ENCODE measurements at places on chromosomes 5 and 9. TPM values are rescaled to one million over a fixed set of nuclear protein-coding genes. Genes with fewer than 3 reads are reported as not detected.
A peak's percentile ranks its signal among the peaks of the same experiment; 100 is the strongest.

DNA sequence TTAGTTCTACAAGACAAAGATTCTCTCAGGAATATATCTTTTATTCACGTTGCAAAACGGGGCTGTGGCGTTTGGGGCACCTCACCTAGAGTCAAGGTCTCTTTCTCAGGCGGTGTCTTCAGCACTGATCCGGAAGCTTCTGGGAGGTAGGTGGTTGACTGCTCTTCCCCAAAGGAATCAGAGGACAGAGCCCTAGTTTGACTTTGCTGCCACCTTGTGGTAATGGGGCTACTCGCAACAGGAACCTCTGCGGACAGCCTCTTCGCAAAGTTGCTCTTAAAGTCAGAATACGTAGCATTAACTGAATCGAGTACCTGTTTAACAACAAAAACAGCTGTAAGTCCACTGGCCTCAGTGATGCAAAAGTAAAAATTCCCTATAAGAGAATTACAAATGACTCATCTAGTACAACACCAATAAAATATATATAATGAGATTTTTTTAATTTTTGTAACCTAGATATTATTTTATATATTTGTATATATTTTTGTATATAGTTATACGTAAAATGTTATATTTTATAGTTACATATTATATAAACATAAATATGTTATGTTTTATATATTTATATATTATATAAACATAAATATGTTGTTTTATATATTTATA lies 13.3 kb upstream of the GPX8 start:
- DNase-seq, result no peak
- no peak overlapping the region for H3K4me3 ChIP-seq
- no peak overlapping the region for H3K27ac ChIP-seq
- H3K36me3 ChIP-seq, result no peaks in the 10 kb centered on the region

DNA sequence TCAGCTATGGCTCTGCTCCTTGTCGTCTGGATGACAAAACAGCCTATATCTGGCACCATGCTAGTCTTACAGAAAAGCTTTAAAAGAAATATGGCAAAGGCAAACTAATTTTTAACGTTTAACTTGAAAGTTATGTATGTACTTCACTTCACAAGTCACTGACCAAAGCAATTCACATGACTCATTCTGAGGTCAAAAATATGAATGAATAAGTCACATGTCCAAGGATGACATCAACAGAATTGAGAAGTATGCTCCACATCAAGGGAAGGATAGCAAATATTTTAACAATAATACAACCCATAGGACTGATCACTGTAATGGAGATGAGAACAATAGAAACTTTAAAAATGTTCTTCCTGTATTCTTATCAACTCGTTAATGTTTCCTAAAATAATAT lies 1072.6 kb upstream of the NUDT12 start:
- no peak for DNase-seq
- H3K27ac ChIP-seq, result no peak overlapping the region
- no peaks in the 10 kb centered on the region for H3K36me3 ChIP-seq
- no peaks in the 10 kb centered on the region for H3K4me1 ChIP-seq
- H3K4me3 ChIP-seq, result no peak overlapping the region

GRCh38 chr5:65855766-65856315 lies 70.5 kb upstream of the ERBIN start:
- DNase-seq, result no peak
- no peak overlapping the region for H3K4me3 ChIP-seq
- no peaks in the 10 kb centered on the region for H3K36me3 ChIP-seq
- no peaks in the 10 kb centered on the region for H3K4me1 ChIP-seq
- H3K27ac ChIP-seq, result no peak overlapping the region

IARS1 gene
- 63.8 TPM for total RNA-seq

GRCh38 chr9:107989099-107989498 lies 499.5 kb upstream of the KLF4 start:
- no peaks in the 10 kb centered on the region for H3K27me3 ChIP-seq
- no peaks in the 10 kb centered on the region for H3K4me1 ChIP-seq
- no peak overlapping the region for H3K27ac ChIP-seq

TCF7 gene
- total RNA-seq, result 1.7 TPM

SV2C gene
- 3.4 TPM for total RNA-seq

GRCh38 chr9:4540425-4540824 lies 50.2 kb downstream of the SLC1A1 start:
- no peak for DNase-seq
- H3K27me3 ChIP-seq, result no peaks in the 10 kb centered on the region
- no peaks in the 10 kb centered on the region for H3K4me1 ChIP-seq
- no peak overlapping the region for H3K4me3 ChIP-seq

GRCh38 chr5:116097301-116097700 lies 12.5 kb downstream of the COMMD10 start:
- H3K27me3 ChIP-seq, result no peaks in the 10 kb centered on the region
- H3K4me3 ChIP-seq, result no peak overlapping the region
- no peaks in the 10 kb centered on the region for H3K4me1 ChIP-seq
- no peaks in the 10 kb centered on the region for H3K36me3 ChIP-seq
- H3K27ac ChIP-seq, result no peak overlapping the region
- DNase-seq, result no peak

STKLD1 gene
- total RNA-seq, result not detected

ORM1 gene
- total RNA-seq, result not detected

- no peak overlapping the region for H3K27ac ChIP-seq
- H3K36me3 ChIP-seq, result no peaks in the 10 kb centered on the region
- H3K27me3 ChIP-seq, result no peaks in the 10 kb centered on the region
- DNase-seq, result no peak
- H3K4me1 ChIP-seq, result no peaks in the 10 kb centered on the region
- H3K4me3 ChIP-seq, result no peak overlapping the region
These were observed 193.3 kb downstream of the SMARCA2 start for GRCh38 chr9:2208465-2208864.

DNA sequence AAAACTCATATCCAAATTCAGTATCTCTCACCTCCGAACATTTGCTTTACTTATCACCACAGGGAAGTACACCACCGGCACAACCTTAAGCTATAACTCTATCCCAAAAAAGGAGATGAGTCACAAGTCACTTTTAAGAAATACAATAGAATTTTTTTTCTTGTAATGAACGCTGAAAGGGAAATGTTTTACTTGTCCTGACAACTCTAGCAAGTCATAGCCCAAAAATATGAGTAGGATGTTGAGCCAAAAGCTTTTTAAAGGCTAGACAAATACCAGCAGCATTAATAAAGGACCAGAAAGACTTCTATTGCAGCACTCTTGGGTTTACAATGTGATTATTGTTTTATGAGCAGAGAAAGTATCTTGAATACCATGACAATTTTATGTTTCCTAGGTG lies 147.3 kb upstream of the FST start:
- no peak for DNase-seq
- no peak overlapping the region for H3K4me3 ChIP-seq
- no peak overlapping the region for H3K27ac ChIP-seq
- H3K36me3 ChIP-seq, result no peaks in the 10 kb centered on the region

DNA sequence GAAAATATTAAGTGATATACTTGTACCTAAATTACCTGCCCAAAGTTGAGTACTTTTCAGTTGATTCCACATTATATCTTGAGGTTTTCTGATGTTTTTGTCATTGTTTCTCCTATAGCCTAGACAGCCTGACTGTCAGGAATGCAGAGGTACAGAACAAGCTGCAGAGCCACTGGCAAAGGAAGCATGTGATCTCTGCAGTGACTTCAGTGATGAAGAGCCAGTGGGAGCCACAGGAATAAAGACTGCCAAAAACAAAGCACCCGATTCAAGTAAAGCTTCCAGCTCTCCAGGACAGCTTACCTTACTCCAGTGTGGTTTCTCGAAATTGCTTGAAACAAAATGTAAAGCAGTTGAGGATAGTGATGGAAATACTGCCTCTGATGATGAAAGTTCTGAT lies 96.3 kb downstream of the ERCC6L2 start:
- no peaks in the 10 kb centered on the region for H3K36me3 ChIP-seq
- H3K27ac ChIP-seq, result no peak overlapping the region
- no peaks in the 10 kb centered on the region for H3K27me3 ChIP-seq
- H3K4me1 ChIP-seq, result no peaks in the 10 kb centered on the region
- H3K4me3 ChIP-seq, result no peak overlapping the region
- no peak for DNase-seq

- no peak overlapping the region for H3K4me3 ChIP-seq
- no peaks in the 10 kb centered on the region for H3K27me3 ChIP-seq
- no peaks in the 10 kb centered on the region for H3K36me3 ChIP-seq
- no peak for DNase-seq
- H3K4me1 ChIP-seq, result no peaks in the 10 kb centered on the region
These were observed 195.6 kb downstream of the ELAVL2 start for GRCh38 chr9:23630488-23630887.

DNA sequence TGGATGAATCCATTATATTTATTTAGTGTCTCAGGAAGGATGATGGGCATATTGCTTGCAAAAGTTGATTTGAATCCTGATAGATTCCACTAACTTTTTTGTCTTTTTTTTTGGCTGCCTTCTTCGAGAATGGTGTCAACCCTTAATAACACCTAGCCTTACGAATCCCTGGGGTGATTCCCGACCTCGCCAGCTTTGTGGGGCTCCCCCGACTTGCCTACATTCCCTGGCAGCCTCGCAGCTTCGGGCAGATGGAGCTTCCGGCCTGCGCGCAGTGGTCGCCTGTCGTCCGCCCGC lies 366 bp upstream of the DOCK8 start:
- no peaks in the 10 kb centered on the region for H3K4me1 ChIP-seq
- no peaks in the 10 kb centered on the region for H3K27me3 ChIP-seq
- H3K4me3 ChIP-seq, result peak overlapping the region; percentile 53
- H3K36me3 ChIP-seq, result no peaks in the 10 kb centered on the region

- peaks cover 6% of the 10 kb centered on the region for H3K4me1 ChIP-seq
- H3K4me3 ChIP-seq, result peak overlapping the region; percentile 4
- DNase-seq, result no peak
- H3K27ac ChIP-seq, result no peak overlapping the region
These were observed 29.8 kb upstream of the FBP1 start for GRCh38 chr9:94668928-94669729.

DNA sequence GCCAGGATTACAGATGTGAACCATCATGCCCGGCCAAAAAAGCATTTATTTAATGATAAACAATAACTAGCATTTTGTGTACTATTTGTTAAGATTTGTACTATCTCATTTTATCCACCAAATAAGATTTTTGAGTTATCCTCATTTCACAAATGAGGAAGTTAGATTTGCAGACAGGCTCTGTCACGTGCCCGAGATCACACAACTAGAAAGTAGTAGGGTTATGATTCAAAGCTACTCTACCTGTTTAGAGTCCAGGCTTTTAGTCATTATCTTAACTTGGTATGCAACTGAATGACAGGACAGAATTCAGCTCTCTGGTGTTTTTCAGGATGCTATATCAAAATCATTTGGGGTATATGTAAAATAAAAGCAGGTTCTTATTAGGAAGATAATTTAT lies 20.5 kb downstream of the RANBP17 start:
- H3K27me3 ChIP-seq, result no peaks in the 10 kb centered on the region
- no peaks in the 10 kb centered on the region for H3K4me1 ChIP-seq
- H3K36me3 ChIP-seq, result no peaks in the 10 kb centered on the region
- no peak overlapping the region for H3K27ac ChIP-seq

GRCh38 chr5:65967288-65968066 lies 41.1 kb downstream of the ERBIN start:
- H3K27ac ChIP-seq, result no peak overlapping the region
- no peak overlapping the region for H3K4me3 ChIP-seq
- DNase-seq, result no peak
- H3K36me3 ChIP-seq, result no peaks in the 10 kb centered on the region

DMRTA1 gene
- total RNA-seq, result 0.25 TPM

AIF1L gene
- 16.2 TPM for total RNA-seq

FOXD4L3 gene
- total RNA-seq, result 0.49 TPM

GRCh38 chr9:36298566-36298965 lies 40.3 kb upstream of the GNE start:
- H3K36me3 ChIP-seq, result no peaks in the 10 kb centered on the region
- H3K4me3 ChIP-seq, result no peak overlapping the region
- no peaks in the 10 kb centered on the region for H3K4me1 ChIP-seq
- no peaks in the 10 kb centered on the region for H3K27me3 ChIP-seq
- DNase-seq, result no peak

OR13C2 gene
- total RNA-seq, result not detected

PTPRD gene
- 10.3 TPM for total RNA-seq

C5orf63 gene
- total RNA-seq, result 0.98 TPM

- H3K36me3 ChIP-seq, result no peaks in the 10 kb centered on the region
- DNase-seq, result no peak
- H3K27me3 ChIP-seq, result no peaks in the 10 kb centered on the region
- no peak overlapping the region for H3K4me3 ChIP-seq
- no peaks in the 10 kb centered on the region for H3K4me1 ChIP-seq
- H3K27ac ChIP-seq, result no peak overlapping the region
These were observed 72.1 kb upstream of the STK32A start for GRCh38 chr5:147162740-147163139.

STPG3 gene
- not detected for total RNA-seq

TAF11L10 gene
- not detected for total RNA-seq

- no peaks in the 10 kb centered on the region for H3K36me3 ChIP-seq
- H3K4me1 ChIP-seq, result no peaks in the 10 kb centered on the region
- no peaks in the 10 kb centered on the region for H3K27me3 ChIP-seq
- no peak overlapping the region for H3K4me3 ChIP-seq
- H3K27ac ChIP-seq, result no peak overlapping the region
These were observed 286.5 kb downstream of the KCTD16 start for GRCh38 chr5:144457160-144457559.

DNA sequence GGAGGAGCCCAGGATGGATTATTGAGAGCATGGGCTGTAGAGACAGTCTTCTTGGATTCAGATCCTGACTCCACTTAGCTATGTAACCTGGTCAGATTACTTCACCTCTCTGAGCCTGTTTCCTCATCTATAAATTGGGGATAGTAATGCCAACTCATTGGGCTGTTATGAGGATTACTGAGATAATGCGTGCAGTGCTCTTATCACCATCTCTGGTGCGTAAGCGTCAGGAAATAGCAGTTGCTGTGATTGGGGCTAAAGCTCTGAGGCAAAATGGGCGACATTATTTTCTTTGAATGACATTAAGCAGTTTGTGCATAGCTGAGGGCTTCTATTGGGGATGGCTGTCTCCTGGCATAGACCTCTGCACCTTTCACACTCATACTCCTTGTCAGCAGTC lies 995 bp upstream of the MSMP start:
- H3K36me3 ChIP-seq, result peaks cover 40% of the 10 kb centered on the region
- H3K4me1 ChIP-seq, result peaks cover 29% of the 10 kb centered on the region
- no peak overlapping the region for H3K27ac ChIP-seq
- DNase-seq, result no peak
- no peak overlapping the region for H3K4me3 ChIP-seq
- no peaks in the 10 kb centered on the region for H3K27me3 ChIP-seq

PCDHGB4 gene
- 10.3 TPM for total RNA-seq

GRCh38 chr9:108591121-108591520 lies 264.7 kb downstream of the ACTL7B start:
- H3K27me3 ChIP-seq, result no peaks in the 10 kb centered on the region
- H3K4me3 ChIP-seq, result no peak overlapping the region
- no peaks in the 10 kb centered on the region for H3K36me3 ChIP-seq
- peaks cover 16% of the 10 kb centered on the region for H3K4me1 ChIP-seq
- no peak for DNase-seq
- no peak overlapping the region for H3K27ac ChIP-seq

GRCh38 chr5:163756170-163756569 lies 250.8 kb downstream of the MAT2B start:
- no peaks in the 10 kb centered on the region for H3K36me3 ChIP-seq
- no peaks in the 10 kb centered on the region for H3K4me1 ChIP-seq
- no peak for DNase-seq
- H3K27me3 ChIP-seq, result no peaks in the 10 kb centered on the region
- no peak overlapping the region for H3K4me3 ChIP-seq
- no peak overlapping the region for H3K27ac ChIP-seq

ASS1 gene
- total RNA-seq, result 84.0 TPM

GRCh38 chr5:134000696-134001453 lies 3.9 kb downstream of the VDAC1 start:
- no peak for DNase-seq
- no peak overlapping the region for H3K27ac ChIP-seq
- H3K36me3 ChIP-seq, result no peaks in the 10 kb centered on the region
- H3K4me3 ChIP-seq, result no peak overlapping the region
- no peaks in the 10 kb centered on the region for H3K27me3 ChIP-seq
- peaks cover 77% of the 10 kb centered on the region for H3K4me1 ChIP-seq

ZSWIM6 gene
- total RNA-seq, result 16.7 TPM

All from vagina (tissue), 2 donors.